Lower lobe of right lung (tissue), 2 donors: ENCODE measurements at places on chromosomes 4 and X. TPM values are rescaled to one million over a fixed set of nuclear protein-coding genes. Genes with fewer than 3 reads are reported as not detected.

GRCh38 chrX:133215747-133216146, 2.4 kb downstream of the TFDP3 start:
- H3K27me3 ChIP-seq, result no peaks in the 10 kb centered on the region
- H3K4me1 ChIP-seq, result no peaks in the 10 kb centered on the region
- H3K27ac ChIP-seq, result no peak overlapping the region
- DNase-seq, result no peak
- H3K36me3 ChIP-seq, result no peaks in the 10 kb centered on the region
- H3K4me3 ChIP-seq, result no peak overlapping the region

GRCh38 chr4:23097251-23097650, 404.5 kb downstream of the GBA3 start:
- H3K27ac ChIP-seq, result no peak overlapping the region
- no peaks in the 10 kb centered on the region for H3K4me1 ChIP-seq
- no peaks in the 10 kb centered on the region for H3K27me3 ChIP-seq
- DNase-seq, result no peak
- no peak overlapping the region for H3K4me3 ChIP-seq
- no peaks in the 10 kb centered on the region for H3K36me3 ChIP-seq

Gene IL2
- not detected for total RNA-seq

DNA sequence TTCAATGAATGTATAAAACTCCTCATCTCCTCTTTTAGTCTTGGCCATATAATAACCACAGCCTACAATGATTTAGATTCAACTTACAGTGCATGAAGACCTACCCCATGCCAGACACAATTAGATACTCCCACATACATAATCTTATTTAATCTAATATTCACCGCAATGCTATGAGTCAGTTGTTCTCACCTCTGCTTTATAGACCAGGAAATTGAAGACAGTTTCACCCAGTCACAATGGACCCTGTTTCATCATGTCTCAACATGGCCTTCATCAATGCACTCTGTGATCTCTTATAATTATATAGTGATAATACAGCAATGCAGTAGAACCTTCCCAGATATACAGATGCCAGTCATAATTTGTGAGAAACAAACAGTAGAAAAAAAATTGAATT, 148.6 kb downstream of the PARM1 start:
- H3K4me3 ChIP-seq, result no peak overlapping the region
- no peak for DNase-seq
- H3K36me3 ChIP-seq, result no peaks in the 10 kb centered on the region

Gene MAGEB10
- total RNA-seq, result not detected

- peaks cover 5% of the 10 kb centered on the region for H3K36me3 ChIP-seq
- H3K4me3 ChIP-seq, result no peak overlapping the region
- no peak for DNase-seq
- H3K27ac ChIP-seq, result no peak overlapping the region
- H3K27me3 ChIP-seq, result no peaks in the 10 kb centered on the region
- H3K4me1 ChIP-seq, result peaks cover 8% of the 10 kb centered on the region
Measured at GRCh38 chr4:88646528-88647280, 50.9 kb downstream of the NAP1L5 start.
